ENCODE measurements at places on chromosomes 12 and 14.

GRCh38 chr14:45156067-45156466 is 20.3 kb downstream of the FANCM start:
- DNase-seq = no peak

DNA sequence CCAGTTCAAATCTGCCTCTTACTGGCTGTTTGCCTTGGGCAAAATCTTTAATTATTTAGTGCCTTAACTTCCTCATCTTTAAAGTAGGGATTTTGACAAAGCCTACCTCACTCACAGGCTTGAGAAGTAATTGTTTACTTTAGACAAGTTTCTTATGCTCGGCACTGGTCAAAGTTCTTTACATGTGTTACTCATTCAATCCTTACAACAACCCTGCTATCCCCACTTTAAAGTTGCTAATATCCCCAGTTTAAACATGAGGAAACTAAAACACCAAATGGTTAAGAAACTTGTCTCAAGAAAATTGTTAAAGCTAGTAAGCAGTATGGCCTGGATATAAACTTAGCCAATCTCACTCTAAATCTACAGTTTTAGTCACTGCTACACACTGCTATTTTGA is 204.0 kb upstream of the AVPR1A start:
- DNase-seq = no peak

- no peak for DNase-seq
These were observed 31.4 kb downstream of the P2RX4 start for GRCh38 chr12:121241156-121241970.

GRCh38 chr14:23953464-23954278 is at the start of gene DHRS4:
Gene DHRS4, plus strand, starts transcription at chr14:23953770. Its CDS starts 19 bp downstream, at chr14:23953789.
- peak; percentile 80 for DNase-seq

DNA sequence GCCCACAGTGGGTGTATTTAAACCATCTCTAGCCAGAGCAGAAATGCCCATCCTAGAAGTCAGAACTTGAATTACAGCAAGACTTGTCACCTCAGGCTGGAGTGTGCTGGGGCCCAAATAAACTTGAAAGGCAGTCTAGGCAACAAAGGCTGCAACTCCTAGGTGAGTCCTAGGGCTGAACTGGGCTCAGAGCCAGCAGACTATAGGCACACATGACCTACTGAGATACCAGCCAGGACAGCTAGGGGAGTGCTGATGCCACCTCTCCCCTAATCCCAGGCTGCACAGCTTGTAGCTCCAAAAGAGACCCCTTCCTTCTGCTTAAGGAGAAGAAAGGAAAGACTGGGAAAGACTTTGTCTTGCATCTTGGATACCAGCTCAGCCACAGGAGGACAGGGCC is 106.0 kb downstream of the TXNDC16 start:
- no peak for DNase-seq

- no peak for DNase-seq
These were observed 391.4 kb downstream of the C12orf75 start for GRCh38 chr12:105721891-105722290.

GRCh38 chr12:118103201-118103600 is 610 bp downstream of the VSIG10 start:
- no peak for DNase-seq

DNA sequence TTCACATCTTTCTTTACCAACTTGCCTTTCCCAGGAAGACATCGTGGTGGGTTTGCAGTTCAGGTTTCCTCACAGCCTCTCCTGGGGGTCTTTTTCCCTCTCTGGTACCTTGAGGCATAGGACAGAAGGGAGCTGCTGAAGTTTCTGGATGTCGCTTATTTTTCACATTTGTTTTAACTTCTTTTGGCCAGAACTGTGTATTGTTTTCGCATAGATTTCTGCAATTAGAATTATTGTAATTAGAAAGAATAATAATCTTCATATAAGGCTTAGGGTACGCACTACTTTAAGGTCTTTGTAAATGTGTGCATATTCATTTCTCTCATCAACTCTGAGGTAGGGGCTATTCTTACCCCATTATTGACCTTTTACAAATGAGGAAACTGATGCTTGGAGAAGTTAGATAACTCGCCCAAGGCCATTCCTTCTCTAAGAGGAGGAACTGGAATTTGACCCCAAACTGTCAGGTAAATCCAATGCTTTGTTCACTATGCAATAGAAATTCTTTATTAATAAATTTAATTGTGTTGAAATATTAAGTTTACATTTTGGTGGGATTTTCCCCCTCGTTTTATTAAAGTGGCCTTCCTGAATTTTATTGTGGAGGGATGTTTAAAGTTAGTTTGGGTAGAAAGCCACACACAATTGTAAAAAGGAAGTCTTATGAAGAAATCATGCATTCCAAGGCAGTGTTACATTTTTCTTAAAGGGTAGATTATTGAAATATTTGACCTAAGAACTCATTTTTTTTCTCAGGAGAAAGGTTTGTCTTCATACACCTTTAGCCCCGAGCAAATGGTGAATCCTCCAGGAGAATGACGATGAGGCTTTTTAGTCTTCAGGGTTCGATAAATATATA is 12.1 kb upstream of the SLC38A2 start:
- DNase-seq = no peak

GRCh38 chr14:75533791-75534555 is 11.7 kb downstream of the BATF start:
- no peak for DNase-seq

GRCh38 chr12:115375186-115375991 is 691.4 kb upstream of the TBX3 start:
- DNase-seq = peak; percentile 17

DNA sequence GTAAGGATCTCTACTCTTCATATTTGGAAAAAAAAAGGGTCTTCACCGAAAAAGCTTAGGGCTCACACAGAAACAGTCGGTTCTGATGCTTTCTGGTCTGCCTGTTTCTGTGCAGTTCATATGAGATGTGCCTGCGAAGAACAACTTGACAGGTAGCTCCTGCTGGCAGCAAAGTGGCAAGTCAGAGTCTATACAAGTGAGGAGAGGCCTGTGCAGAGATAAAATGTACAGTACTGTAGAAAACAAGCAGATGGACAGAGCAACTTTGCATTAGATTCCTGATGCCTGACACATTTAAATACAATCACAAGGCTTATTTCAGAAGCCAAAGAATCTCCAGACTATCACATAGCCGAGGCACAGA is 936.0 kb downstream of the DIO2 start:
- DNase-seq = no peak

- no peak for DNase-seq
These were observed 84.0 kb downstream of the CCDC88C start for GRCh38 chr14:91333650-91334039.

DNA sequence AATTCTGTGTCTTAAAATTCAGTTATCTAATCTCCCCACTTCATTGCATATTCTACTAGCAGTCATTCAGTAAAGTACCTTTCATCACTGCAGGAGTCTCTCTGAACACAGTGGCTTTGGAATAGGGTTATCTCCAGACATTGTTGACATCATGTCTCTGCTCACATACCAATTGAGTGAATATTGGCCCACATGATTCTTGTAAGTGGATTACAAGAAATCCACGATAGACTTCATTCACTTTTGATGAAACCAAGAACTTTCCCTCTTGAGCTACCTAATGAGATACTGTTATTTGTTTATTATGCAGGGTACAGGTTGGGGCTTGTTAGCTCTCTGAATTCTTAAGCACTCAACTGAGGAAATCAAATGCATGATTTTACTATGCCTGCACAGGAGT is 284.9 kb downstream of the RAD51B start:
- no peak for DNase-seq

- DNase-seq = no peak
These were observed 115.8 kb downstream of the SYT10 start for GRCh38 chr12:33323823-33324222.

DNA sequence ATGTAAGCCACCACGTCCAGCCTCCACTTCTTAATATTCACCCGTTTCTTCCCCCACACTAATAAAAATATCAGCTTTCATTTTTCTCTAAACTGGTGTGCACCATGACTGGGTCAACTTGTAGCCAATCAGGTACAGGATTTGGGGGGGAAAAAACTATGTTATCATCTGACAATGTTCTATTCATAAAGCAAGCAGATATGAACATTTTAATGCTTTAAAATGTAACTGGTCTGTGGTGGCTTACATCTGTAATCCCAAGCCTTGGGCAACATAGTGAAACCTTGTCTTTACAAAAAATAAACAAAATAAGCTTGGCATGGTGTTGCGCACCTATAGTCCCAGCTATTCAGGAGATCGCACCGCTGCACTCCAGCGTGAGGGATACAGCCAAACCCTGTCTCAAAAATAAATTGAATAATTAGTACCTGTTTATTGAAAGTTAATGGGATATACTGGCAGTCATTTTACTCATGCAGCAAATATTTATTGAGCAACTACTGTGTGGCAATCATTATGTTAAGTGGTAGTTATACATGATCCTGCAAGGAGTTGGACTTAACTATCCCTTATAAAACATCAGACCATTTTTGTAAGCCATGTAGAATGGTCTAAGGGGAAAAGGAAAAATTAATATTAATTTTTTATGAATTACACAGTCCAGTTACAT is 15.3 kb upstream of the ITPR2 start:
- DNase-seq = no peak

DNA sequence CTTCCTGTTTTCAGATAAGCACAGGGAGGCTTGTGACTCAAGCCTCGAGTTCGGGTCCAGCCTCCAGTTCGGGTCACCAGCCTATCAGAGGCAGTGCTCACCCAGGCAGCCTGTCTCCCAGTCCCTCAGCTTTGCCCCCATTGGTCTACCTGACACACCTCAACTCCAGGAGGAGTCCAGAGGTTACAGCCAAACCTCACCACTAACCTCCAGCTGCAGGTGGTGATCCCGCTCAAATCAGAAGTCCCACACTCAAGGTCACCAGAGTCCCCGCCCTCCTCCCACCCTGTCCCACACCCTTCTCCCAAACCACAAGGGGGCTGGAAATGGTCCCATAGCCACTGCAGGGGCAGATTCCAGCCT is 42.1 kb downstream of the KDM2B start:
- peak; percentile 76 for DNase-seq

DNA sequence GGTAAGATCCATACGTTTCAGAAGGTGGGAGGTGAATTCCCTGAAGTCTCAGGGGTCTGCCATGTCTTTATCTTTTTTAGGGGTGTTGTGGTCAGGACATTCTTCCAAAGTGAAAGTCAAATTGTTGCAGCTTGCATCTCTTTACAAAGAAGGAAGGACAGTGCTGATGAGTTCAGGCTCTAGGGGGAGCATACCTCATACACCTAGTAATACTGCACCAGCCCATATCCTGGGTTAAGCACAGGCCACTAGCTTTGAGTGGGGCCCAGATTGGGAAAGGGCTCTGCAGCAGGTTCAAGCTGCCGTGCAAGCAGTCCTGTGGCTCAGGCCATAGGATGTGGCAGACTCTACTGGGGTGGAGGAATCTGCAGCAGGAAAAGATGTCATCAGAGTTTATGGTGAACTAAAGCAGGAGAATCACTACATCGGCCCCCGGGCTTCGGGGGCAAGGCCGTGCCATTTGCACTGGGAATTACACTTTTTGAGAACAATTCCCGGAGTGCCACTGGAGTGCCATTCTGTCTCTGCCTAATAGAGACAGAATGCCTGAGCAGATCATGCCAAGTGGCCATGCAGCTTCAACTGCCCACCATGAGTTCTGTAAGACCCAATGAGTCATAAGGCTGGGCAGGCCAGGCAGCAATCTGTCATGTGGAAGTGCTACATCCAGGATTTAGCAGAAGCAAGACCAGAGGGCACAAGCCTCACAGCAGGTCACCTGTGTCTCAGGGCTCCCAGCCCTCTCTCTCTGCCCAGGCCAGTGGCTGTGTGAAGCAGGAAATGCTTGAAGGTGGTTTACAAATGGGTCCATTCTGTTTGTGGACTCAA is 32.3 kb downstream of the DIO3 start:
- no peak for DNase-seq

DNA sequence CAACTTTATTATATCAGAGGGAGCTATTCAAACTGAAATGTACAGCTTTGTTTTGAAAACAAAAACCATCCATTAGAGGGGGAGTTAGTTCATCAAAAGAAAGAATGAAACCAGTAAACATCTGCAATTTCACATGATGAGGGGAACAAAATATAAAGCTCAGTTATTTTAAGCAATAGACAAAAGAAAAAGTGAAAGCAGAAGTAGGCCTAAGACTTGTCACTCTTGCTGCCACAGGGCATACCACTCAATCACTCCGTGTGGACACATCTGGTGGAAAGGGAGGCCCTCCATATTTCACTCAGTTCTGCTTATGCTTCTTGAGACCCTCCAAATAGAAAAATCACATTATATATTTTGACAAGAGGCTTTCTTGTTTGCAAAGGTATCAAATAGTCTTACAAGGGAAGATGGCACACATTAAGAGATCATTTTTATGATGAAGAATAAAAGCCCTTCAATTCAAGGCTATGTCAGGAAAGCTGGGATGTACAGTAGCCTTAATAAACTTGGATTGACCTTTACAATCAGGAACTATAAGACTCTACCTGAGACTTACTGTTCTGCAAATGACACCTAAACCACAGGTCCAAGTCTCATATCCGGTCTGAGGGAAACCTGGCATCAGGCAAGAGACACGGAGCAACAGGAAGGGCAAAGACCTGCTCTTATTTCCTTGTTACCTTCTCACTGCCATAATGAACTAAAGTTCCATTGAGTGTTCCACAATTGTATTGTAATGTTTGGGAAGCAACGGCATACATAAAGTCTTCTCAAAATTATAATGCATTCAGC is 222.5 kb upstream of the GRIP1 start:
- no peak for DNase-seq

GRCh38 chr14:100246809-100247428 is 8.0 kb downstream of the YY1 start:
- no peak for DNase-seq

DNA sequence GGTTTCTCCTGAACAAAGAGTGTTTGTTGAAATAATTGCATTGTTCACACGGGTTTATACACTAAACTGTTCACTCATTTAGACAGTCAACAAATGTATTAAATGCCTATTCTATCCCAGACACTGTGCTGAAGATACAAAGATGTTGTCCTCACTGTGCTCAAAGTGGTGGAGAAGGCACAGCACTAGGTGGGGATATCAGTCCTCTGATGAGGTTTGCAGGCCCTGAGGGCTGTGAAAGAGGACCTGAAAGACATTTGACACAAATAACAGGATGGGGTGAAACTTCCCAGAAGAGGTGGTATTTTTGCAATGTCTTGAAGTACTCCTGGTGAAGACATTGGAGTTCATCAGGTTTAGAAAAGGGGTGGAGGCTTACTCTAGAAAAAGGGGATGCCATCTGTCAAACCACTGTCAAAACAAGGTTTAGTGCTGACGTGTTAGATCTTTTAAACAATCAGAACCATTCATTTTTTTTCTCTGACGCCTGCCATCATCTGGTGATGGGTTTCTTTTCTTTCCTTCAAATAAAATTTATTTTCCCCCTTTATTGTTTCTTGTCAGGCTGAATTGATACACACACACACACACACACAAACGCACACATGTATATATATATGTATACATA is 69.5 kb downstream of the ACSS3 start:
- peak; percentile 49 for DNase-seq

- peak; percentile 98 for DNase-seq
These were observed 29.0 kb downstream of the SLC2A3 start for GRCh38 chr12:7907009-7907408.

GRCh38 chr12:47591361-47591791 is 114.5 kb downstream of the RPAP3 start:
- DNase-seq = no peak

DNA sequence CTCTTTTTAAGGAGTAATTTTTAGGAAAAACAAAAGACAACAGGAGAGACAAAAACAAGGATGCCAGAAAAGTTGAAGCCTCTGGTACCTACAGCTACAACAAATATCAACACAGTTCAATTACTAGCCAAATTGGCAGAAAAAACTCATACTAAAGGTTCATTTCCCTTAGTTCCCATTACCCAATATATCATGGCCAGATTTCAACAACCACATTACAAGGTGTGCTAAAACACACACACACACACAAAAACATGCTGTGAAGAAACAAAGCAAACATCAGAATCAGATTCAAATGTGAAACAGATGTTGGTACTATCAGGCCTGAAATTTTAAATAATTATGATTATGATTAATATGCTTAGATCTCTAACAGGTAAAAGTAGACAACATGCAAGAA is 272.7 kb upstream of the CLEC14A start:
- no peak for DNase-seq
